ENCODE measurements at places on chromosomes 6 and 20. TPM values are rescaled to one million over a fixed set of nuclear protein-coding genes. Genes with fewer than 3 reads are reported as not detected.

DNA sequence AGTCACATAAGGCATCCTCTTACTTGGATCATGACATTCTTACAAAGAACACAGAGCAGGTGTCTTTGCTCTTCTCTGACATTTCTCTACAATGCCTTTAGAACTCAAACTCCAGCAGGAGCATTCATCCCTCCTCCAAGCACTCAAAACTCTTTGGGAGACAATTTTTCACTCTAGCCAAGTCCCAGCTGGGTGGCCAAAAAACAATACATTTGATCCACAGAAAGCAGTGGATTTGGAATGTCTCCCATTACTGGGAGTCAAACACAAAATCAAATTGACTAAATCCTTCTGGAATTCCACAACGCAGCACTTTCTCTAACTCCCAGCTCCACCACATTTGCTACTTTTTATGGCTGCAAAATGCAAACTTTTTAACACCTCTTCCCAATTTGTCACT lies 108.6 kb upstream of the VGLL2 start:
- DNase-seq: no peak

The SRMS gene
- not detected for polyA plus RNA-seq

GRCh38 chr20:46575937-46576461 lies 25.5 kb upstream of the OCSTAMP start:
- no peak for DNase-seq

GRCh38 chr6:43984442-43985321 lies 142.6 kb downstream of the MRPL14 start:
- no peak for DNase-seq

DNA sequence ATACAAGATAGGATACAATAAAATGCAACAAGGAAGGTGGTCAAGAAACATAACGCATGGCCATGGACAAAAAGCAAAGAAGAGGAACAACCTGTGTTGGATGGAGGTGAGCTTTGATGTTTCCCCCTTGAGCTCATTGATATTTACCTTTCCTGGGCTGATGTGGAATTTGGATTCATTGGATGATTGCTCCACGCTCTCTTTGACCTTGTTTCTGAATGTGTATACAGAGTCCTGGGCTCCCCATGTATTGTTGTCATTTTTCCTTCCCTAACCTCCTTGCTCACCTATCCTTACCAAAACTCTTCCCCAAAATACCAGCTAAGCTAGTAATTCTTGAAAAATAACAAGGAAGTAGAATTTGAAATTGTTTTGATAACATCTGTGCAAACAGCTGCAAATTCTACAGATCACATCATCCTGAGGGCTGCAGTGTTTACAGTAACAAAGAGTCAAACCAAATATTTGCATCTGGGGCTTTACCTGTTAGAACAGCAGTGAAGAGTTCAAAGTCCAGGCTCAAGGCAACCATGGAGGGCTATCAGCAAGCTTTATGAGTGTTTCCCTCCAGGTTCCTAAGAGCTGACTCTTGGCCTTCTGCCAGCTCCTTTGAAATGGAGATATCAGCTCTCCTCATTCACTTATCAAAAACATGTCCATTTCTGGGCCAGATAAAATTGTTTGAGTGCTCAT lies 214.3 kb upstream of the MARCKS start:
- no peak for DNase-seq
